ENCODE measurements at places on chromosomes 5 and 9.

GRCh38 chr5:63125862-63126261 lies 547.2 kb downstream of the LRRC70 start:
- DNase-seq = no peak

DNA sequence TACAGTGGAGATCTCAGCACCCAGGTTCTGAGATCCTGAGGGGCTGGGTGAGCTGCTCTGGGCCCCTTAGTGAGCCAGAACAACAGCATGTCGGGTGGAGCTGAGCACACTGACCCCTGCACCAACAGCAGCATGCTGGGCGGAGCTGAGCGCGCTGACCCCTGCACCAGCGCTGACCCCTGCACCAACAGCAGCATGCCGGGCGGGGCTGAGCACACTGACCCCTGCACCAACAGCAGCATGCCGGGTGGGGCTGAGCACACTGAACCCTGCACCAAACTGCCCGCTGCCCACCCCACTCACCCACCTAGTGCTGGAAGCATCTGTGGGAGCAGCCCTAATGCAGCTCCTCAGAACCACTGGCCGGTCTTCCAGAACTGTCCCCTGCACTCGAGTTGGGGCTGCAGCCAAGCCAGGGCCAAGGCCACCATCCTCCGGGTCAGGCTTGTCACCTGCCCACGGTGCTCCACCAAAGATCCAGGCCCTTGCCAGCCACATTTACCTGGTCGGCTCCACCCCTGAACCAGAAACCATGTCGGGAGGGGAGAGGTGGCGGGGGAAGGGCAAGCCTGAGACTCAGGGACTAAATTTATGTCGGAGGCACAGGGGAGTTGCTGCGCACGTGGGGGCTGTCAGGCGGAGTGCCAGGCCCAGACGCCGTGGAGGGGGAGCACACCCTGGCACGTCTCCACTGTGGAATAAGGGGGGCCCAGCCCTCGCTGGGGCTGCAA lies 80.3 kb downstream of the ADAMTS2 start:
- DNase-seq = no peak

GRCh38 chr5:170751631-170752030 lies 31.9 kb upstream of the GABRP start:
- no peak for DNase-seq

GRCh38 chr5:54313311-54314270 lies 3.2 kb upstream of the ARL15 start:
- no peak for DNase-seq

DNA sequence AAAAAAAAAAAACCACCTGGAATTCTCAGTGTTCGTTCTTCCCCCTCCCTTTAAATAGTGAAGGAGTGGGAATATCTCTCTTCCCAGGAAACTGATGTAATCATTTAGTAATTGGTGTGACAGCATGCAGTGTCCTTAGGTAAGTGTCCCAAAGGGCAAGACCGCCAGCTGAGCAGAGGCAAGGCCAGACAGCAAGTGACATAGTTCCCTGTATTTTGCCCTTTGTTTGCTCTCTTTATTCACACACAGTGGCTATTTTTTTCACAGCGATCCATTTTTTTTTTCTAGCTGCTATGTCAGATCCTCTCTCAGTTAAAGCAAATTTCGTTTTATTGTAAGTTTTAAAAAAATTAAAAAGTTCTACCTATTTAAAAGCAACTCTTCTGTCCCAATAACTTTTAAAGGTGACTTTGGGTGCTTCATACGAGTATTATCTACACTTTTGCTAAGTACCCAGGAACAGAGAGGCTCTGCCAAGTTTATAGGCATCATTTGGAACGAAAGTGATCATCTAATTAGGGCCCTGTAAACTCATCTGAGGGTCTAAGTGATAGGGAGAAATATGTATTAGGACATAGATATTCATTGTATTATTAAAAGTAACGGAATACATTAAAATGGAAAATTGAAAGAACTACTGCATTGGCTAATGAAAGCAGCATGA lies 98.2 kb upstream of the ALDH1A1 start:
- DNase-seq = no peak

GRCh38 chr5:176747670-176748072 lies 62.7 kb upstream of the UNC5A start:
- no peak for DNase-seq

DNA sequence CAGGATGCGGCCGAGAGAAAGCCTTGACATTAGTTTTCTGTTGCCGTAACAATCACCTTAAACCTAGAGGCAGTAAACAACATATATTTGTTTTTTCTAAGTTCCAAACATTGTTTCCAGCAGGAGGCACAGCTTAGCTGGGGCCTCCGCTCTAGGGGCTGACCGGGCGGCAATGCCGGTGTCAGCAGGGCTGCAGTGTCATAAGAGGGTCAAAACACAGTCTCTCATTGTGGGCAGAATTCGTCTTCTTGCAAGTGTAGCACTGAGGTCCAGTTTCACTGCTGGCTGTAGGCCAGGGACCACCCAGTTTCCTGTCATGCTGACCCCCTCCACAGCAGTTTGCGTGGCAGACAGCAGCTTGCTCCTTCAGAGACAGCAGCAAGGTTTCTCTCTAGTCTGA lies 186.2 kb downstream of the PJA2 start:
- DNase-seq = no peak

GRCh38 chr5:140142856-140143255 lies 17.1 kb downstream of the IGIP start:
- DNase-seq = no peak

- DNase-seq = no peak
Observed at GRCh38 chr5:71932655-71933338, 174.5 kb upstream of the MAP1B start.

GRCh38 chr5:133818869-133819600 lies 149.4 kb downstream of the C5orf15 start:
- no peak for DNase-seq

DNA sequence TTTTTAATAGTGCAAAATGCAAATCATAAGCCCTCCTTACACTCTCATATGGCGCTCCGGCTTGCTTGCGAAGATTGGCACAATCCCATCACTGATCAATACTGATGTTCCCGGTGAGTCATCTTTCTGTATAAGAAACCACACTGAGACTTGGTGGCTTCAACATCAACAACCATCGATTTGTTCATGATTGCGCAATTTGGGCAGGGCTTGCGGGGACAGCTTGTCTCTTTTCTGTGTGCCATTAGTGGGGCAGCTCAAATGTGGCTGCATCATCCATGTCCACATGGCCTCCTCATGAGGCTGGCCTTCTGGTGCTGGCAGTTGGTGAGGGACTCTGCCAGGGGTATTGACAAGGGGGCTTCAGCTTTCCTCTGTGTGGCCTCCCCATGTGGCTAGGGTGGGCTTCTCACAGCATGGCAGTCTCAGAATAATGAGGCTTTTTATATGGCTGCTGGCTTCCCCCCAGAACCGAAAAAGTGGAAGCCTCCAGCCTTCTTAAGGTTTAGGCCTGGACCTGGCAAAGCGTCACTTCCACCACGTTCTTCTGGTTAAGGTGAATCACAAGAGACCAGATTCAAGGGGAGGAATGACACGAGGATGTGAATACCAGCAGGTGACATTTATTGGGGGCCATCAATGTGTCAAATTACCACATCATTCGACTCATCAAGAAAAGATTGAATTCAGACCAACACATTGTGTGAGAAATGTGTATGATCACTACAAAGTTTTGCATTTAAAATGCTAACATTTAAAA lies 79.5 kb upstream of the NFIL3 start:
- no peak for DNase-seq

GRCh38 chr5:151205411-151205810 lies 18.5 kb downstream of the CCDC69 start:
- no peak for DNase-seq

DNA sequence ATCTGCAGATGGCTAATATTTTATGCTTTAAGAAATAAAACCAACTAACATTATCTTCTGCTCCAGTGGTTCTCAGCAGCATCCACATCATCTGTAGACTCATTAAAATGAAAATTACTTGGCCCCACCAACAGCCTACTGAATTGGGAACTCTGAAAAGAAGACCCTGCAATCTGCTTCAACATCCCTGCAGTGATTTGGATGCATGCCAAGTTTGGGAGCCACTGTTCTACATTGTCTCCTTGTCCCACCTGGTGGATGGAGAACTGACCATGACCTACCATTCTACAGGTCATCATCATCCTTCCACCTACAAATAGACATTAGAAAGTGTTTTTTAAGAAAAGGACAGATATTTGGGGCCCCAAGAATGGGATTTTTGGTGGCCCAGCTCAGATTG lies 71.1 kb downstream of the ACER2 start:
- DNase-seq = no peak

- DNase-seq = no peak
Observed at GRCh38 chr5:159965031-159965837, 43.7 kb upstream of the TTC1 start.

DNA sequence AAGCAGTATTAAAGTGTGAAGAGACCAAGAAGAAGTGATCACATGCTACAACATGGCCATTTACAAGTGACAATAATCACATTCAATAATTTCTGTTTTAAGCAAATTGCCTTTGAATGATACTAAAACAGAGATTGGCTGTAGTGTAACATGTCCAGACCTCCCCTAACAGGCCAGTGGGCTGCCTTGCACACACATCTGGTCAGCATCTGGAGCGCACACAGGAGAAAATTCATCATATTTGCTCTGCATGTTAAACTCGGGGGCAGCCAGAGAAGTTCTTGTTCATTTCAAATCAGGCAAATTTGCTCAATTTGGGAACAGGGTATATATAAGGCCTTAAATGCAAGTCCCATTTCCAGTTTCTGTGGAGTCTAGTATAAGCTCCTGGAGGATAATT lies 111.1 kb upstream of the FBXL7 start:
- DNase-seq = no peak

GRCh38 chr5:179772351-179772750 lies 21.4 kb upstream of the LTC4S start:
- no peak for DNase-seq

GRCh38 chr5:119473241-119473640 lies 20.9 kb downstream of the HSD17B4 start:
- no peak for DNase-seq

GRCh38 chr9:119009249-119009648 lies 360.0 kb downstream of the BRINP1 start:
- DNase-seq = no peak

- DNase-seq = peak; percentile 30
Observed at GRCh38 chr5:76180814-76181805, 97.9 kb downstream of the SV2C start.

- no peak for DNase-seq
Observed at GRCh38 chr5:54136516-54137440, 173.6 kb downstream of the ARL15 start.
